ENCODE measurements at places on chromosomes 3 and 15.

GRCh38 chr3:196287090-196287439 is 461 bp downstream of the PCYT1A start:
- DNase-seq = no peak

GRCh38 chr3:39388741-39389248 is 5.6 kb downstream of the SLC25A38 start:
- no peak for DNase-seq

DNA sequence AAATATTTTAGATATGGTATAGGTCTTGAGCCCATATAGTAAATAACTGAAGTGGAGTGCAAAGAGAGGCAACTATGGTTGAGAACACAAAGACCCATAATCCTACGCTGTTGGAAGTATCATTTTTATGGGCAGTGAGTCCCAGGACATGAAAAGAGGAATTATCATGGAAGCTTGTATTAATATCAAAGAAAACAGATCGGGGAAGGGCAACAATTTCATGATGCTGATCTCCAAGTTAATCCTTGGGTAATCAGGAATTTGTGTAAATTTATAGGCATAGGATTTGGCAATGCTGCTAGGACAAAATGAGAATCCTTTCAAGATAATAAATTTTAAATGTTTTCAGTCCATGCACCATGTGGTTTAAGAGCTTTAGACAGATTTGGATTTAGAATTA is 40.2 kb upstream of the PYDC2 start:
- no peak for DNase-seq

DNA sequence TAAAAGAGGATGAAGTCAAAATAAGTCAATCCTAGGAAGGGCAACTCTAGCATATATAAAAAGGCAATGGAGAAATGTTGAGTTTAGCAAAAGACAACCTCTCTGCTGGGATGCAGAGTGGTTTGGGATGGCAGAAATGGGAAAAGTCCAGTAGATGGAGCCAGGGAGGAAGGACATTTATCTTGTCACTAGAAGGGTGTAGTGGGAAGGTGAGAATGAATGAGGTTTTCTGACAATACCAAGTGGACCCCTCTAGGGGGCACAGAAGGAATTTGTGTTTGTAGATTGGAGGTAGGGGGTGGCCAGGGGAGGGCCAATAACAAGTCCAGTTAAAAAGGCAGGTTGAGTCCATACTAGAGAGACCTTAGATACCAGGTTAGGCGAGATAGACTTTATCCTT is 80.0 kb downstream of the THSD4 start:
- DNase-seq = no peak

DNA sequence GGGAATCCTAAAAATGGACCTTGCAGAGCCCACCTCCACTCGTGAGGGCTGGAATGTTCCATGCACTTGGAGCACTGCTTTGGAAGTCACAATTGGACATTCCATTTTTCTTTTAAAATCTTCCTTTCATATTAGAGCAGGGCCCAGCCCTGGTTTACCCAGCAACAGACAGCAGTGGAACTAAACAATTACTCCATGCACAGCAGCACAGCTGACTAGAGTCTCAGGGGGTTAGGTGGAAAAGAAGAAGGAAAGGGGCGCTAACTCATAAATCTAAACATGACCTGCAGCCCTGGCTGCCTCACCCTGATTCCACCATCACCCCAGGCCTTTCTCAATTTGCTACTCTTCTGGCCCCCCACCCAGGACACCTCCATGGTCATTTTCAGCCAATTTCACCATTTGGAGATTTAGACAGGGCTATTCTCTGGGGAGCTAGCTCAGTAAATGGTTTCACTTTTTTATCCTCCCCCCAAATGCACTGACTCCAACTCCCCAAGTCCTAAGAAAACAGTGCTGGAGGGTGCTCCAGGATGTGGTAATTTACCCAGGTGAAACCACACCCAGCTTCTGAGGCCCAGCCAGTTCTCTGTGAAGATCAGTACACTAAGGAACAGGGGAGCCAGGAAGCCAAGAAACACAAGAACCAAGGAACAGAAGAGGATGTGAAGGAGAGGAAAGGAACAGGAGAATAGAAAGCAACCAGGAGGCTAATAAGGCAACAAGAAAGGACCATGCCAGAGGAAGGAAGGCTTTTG is 1.6 kb upstream of the LRRC31 start:
- no peak for DNase-seq

- DNase-seq = no peak
Observed at GRCh38 chr15:36682101-36682500, 102.7 kb downstream of the CDIN1 start.

DNA sequence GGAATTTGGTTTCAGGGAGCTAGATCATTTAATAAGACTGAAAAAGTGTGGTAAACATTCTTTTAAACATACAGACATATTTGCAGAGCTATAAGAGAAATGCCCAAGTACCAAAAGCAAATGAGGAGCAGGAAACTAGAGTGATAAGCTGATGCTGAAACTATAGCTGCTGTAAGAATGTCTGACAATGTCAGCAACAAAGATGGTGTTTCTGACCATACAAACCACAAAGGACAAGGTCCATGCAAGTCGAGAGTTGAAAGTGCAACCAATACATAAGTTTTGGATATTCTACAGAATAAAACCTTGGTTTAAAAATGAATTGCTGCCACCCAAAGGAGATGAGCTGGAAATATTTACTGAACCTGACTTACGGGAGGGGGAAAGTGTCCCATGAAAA is 610.2 kb downstream of the TBL1XR1 start:
- DNase-seq = no peak

DNA sequence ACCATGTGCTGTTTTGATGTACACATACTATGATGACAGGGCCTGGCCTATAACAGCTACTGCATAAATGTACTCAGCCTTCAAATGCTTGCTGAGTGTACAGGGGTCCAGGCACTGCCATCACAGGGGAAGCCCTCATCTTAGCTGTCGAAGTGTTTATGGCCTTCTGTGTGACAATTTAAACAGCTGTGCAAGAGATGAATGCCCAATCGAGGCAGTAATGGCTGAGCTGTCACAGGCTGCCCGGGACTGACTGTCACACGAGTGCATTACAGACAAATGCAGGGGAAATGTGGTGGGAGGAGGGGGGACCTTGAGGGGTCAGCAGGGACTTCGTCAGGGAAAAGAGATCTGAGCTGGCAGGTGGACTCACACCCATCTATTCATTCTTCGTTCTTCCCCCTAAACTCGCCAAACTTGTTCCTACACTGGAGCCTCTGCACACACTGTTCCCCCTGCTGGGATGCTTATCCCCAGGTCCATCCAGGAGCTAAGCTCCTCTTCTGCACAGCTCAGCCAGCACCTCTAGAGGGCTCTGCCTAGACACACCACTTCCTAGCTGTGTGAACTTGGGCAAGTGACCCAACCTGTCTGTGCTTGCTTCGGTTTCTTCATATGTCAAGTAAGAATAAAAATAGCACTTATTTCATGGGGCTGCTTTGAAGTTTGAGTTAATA is 156.2 kb upstream of the IQSEC1 start:
- no peak for DNase-seq

GRCh38 chr3:186401556-186401955 is 39.5 kb upstream of the DGKG start:
- no peak for DNase-seq

GRCh38 chr15:69194025-69194827 is 33.8 kb downstream of the GLCE start:
- DNase-seq = no peak

DNA sequence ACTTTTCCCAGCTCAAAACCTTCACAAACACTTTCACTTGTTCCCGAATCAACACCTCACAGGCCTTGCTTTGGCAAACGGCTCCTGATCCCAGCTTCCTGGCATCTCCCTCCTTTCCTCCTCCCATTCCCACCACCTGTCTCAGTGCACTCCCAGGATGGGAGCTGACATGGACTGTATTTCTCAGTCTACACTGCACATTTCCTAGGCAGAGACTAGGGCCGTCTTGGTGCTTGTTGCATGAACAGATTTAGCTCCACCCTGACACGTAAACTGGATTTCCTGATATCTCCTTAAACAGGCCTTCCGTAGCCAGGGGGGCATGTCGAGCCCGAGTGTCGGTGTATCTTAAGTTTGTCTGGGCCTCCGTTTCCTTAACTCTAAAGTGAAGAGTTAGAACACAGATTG is 790 bp upstream of the WHAMM start:
- no peak for DNase-seq

- DNase-seq = no peak
Observed at GRCh38 chr3:123267821-123268220, 66.1 kb downstream of the SEC22A start.

- no peak for DNase-seq
Observed at GRCh38 chr15:68158046-68158628, 47.0 kb downstream of the CALML4 start.

DNA sequence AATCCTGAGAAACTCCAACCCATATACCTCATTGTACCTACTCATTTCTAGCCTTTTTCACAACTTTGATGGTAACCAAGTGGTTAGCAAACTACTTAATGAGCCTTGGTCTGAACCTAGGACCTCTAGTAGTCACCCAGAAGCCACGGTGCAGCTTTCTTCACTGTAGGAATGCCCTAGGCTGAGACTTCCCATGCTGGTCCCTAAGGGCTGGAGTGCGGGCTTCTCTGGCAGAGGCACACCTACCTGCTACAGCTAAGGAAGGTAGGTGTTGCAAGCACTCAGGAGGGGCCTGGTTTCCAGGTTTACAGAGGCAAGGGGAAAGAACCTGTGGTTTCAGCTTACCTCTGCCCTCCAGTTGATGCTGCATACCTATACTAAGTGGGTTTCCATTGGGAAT is 65.4 kb downstream of the DHX30 start:
- no peak for DNase-seq

DNA sequence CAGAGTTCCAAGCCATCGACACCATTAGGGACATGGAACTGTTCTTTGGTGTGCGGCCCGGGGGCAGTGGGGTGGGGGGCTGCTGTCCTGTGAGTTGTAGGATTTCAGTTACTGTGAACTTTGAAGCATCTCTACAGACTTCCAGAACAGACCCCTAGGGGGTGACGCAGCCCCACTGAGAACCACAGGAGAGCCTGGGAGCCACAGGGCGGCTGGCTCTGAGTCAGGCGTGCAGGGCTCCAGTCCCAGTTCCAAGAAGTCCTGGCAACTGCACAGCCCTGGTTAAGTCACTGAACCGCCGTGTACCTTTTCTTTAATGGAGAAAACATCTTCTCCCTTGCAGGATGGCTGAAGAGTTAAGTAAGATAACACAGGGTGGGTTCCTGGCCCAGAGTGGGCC is 23.5 kb upstream of the LRTM1 start:
- DNase-seq = peak; percentile 25

DNA sequence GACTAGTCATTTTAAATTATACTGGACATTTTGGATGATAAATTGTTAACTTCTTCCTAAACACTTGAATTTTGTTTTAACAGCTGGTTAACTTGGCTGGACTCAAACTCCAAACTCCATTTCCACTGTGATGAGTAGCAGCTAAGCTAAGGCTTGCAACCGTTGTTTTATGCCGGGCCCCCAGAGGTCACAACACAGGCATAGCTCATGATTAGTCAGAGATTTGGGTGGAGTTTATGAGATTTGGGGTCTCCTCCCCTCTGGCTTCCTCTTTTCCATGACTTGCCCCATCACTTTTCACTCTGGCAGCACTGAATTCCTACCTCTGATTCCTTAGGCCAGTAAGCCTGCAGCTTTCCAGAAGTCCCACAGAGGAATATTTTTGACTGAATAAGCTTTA is 12.8 kb downstream of the THAP10 start:
- no peak for DNase-seq

DNA sequence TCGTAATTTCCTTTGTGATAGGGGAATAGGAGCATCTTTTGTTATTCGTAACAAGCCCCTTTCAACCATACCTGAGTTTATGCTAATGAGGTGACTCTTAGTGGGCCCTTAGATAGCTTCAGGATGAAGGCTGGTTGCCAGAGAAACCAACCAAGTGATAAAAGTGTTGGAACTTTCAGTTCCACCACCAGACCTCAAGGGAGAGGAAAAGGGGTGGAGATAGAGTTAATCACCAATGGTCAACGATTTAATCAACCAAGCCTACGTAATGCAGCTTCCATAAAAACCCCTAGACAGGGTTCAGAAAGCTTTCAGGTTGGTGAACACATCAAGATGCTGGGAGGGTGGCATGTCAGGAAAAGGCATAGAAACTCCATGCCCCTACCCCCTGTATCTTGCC is 33.0 kb downstream of the HERC1 start:
- DNase-seq = peak; percentile 4

DNA sequence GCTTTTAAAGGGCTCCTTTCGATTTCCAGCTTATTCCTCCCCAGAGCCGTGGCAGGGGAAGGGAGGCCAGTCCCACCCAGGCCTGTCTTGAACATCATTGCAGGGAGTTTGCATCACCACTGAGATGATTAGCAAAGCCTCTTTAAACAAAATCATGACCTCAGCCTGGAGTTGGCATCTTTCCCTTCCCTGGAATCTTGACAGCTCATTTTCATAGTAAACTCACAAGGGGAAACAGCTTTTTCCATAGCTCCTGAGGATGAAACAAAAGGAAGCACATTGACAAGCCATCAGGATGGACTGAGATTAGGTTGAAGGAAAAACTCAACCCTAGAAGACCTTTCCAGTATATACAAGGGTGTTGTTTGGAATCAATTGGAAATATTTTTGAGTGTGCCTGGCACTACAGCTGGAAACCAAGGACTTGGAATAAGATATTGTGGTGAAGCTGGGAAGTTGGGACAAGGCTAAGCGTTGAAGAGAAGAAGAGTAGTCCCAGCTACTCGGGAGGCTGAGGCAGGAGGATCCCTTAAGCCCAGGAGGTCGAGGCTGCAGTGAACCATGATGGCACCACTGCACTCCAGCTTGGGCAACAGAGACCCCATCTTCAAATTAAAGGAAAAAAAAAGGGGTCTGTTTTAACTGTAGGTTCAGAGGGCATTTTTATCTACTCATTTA is 3.1 kb upstream of the LARP6 start:
- DNase-seq = peak; percentile 81

DNA sequence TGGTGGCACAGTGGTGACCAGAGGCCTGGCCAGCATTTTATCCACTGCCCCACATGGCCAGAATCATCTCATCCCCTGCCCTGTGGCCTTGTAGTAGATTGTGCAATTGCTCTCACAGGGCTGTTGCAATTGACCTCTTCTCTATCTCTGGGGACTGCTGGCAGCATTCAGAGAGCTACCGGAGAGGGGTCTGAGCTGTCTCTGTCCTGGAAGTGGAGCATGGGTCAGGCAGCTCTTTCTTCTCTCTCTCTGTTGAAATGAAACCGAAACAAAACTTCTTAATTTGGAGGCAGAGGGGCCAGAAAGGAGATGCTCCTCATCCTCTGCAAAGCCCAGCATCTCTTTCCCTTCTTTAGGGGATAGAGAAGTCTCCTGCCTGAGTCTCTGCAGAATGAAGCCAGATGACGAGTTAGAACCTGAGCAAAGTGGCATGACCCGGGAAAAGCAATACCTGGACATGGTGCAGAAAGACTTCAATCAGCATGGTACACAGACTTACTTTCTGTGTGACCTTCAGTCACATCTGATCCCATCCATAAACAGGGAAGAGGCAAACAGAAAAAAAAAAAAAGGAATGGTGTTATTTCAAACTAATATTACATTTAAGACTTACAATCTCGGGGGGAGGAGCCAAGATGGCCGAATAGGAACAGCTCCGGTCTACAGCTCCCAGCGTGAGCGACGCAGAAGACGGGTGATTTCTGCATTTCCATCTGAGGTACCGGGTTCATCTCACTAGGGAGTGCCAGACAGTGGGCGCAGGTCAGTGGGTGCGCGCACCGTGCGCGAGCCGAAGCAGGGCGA is 144.5 kb upstream of the BCL6 start:
- DNase-seq = no peak
